ENCODE measurements at places on chromosomes 12 and 14.

DNA sequence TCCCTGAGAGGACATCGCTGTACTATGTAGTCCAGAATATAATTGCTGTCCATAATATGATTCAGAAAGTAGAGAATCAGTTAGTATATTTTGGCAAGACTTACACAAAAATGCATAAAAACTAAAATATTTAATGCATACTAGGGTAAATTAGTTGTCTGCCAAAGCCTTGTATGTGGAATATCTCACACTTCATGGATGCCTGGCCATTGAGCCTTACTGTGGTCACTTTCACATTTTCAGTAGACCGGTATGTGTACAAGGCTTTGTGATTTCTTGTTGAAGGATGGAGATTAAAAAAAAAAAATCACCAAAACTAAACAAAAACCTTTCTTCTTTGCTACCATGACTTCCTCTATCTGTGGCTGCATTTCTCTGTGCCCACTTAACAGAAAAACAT lies 197.3 kb upstream of the DDHD1 start:
- DNase-seq = no peak

GRCh38 chr14:103521951-103522563 lies 573 bp downstream of the CKB start:
- no peak for DNase-seq

DNA sequence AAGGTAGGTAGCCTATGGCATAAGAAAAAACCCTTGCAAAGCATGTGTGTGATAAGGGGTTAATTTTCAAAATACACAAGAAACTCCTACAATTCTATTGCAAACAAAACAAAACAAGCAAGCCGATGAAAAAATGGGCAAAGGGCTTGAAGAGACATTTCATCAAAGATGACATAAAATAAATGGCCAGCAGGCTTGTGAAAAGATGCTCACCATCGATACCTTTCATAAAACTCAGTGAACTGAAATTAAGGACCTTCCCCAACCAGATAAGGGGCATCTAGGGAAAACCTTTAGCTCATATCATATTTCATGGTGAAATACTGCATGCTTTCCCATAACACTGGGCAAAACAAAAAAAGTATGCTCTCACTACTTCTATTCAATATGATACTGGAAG lies 131.2 kb downstream of the PPM1H start:
- DNase-seq = no peak

DNA sequence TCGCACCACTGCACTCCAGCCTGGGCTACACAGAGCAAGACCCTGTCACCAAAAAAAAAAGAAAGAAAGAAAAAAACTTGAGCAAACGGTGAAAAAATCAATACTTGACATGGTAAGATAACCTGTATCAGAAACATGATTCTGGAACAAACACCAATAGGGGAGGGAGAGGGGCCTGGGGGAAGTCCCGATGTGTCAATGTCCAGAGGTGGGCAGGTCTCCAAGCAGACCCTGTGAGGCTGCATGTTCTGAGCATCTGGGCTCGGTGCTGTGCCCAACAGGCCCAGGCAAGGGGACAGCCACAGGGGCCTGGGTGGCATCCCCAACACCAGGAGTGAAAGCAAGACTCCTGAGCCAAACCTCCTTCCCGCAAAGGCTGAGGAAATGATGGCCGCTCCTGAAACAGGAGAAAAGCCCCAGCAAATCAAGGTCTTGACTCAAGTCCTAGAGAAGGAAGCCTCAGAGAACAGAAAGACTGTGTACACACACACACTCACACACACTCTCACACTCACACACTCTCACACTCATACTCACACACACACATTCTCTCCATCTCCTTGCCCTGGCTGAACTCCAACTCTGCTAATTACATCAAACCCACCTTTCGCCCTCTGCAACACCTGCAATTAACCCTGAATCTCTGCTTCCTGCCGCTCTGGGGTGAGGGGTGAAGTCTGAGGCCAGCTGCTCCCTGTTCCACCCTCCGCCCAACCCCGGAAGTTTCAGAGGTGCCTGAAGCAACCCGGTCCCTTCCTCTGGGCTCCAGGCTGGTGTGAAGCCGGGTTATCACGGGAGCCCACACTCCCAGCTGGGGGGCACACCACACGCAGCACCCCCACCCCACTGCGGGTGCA lies 20.4 kb downstream of the CCDC88C start:
- DNase-seq = no peak

- no peak for DNase-seq
Measured at GRCh38 chr12:46523863-46524770, 151.5 kb upstream of the SLC38A2 start.

DNA sequence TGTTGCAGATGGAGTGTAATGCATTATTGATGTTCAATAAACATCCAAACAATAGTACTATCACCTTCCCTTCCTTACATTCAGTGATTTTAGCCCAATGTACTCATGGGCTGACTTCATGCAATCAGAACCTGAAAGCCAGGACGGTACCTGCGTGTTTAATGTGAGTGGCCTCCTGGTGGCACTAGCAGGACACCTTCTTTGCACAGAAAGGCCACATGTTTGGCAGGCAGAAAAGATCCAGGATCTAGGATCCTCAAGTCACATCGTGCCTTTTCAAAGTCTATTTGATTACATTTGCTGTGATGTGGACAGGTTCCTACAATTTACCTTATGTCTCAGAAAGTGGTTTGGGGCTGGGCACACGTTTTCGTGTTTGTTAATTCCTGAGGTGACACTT lies 82.9 kb downstream of the NEDD1 start:
- DNase-seq = no peak

GRCh38 chr12:21528953-21529352 lies 2.9 kb downstream of the SPX start:
- no peak for DNase-seq

- DNase-seq = no peak
Measured at GRCh38 chr12:85385406-85385805, 105.4 kb downstream of the ALX1 start.

DNA sequence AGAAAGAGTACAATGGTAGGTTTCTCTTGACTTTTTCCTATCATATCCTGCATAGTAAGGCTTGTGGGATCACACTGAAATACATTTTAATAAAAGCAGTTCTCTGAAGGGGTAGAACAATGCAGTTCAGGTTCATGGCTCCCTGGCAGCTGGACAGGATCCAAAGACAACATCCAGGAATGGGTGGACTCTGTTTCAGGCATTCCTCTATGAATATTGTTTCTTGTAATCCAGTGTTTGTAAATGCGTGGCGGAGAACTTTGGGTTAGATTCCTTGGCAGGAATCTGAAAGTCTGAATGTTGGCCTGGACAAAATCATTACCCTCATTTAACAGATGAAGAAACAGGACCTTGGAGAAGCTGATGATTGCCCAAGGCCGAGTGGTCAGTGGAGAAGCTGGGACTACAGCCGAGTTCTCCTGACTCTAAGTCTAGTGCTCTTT lies 43.5 kb downstream of the SYNE2 start:
- DNase-seq = no peak

DNA sequence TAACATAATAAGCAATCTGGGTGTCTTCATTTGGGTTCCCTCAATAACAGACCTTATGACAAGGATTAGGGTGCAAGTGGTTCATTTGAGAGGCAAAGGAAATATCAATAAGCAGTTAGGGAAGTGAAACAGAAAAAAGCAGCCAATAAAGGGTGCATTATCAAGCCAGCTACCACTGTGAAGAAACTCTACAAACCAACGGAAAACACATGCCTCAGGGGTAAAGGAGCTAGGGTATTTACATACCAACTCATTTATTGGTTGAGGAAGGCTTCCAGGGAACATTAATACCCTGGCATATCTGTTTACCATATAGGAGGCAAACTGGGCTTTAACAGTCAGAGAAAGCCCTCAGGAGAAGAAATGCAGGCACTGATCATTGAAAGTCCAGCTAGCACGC lies 22.7 kb upstream of the IFNG-AS1 start:
- DNase-seq = no peak

GRCh38 chr12:106046301-106046846 lies 92.4 kb downstream of the NUAK1 start:
- DNase-seq = no peak

GRCh38 chr12:49138587-49138986 lies 7.4 kb upstream of the TUBA1B start:
- no peak for DNase-seq

- DNase-seq = no peak
Measured at GRCh38 chr14:71752111-71752738, 180.0 kb upstream of the RGS6 start.

GRCh38 chr12:22042976-22043669 lies 2.9 kb upstream of the CMAS start:
- DNase-seq = no peak

DNA sequence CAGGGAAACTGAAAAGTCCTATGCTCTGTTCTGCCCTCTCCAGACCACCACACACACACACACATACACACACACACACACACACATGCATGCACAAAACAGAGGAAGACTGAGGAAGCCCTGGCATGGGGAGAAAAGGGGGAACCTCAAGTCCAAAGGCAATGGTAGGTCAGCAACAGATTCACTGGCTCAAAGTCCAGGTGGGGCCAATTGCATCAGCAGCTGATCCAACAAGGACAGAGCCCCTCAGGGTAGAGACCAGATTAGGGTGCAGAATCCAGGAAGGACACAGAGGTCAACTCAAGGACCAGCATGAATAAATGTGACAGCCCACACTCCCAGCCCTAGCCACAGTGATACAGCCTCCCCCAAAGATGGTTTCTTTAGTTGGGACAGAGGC lies 425.0 kb upstream of the SOX5 start:
- no peak for DNase-seq

DNA sequence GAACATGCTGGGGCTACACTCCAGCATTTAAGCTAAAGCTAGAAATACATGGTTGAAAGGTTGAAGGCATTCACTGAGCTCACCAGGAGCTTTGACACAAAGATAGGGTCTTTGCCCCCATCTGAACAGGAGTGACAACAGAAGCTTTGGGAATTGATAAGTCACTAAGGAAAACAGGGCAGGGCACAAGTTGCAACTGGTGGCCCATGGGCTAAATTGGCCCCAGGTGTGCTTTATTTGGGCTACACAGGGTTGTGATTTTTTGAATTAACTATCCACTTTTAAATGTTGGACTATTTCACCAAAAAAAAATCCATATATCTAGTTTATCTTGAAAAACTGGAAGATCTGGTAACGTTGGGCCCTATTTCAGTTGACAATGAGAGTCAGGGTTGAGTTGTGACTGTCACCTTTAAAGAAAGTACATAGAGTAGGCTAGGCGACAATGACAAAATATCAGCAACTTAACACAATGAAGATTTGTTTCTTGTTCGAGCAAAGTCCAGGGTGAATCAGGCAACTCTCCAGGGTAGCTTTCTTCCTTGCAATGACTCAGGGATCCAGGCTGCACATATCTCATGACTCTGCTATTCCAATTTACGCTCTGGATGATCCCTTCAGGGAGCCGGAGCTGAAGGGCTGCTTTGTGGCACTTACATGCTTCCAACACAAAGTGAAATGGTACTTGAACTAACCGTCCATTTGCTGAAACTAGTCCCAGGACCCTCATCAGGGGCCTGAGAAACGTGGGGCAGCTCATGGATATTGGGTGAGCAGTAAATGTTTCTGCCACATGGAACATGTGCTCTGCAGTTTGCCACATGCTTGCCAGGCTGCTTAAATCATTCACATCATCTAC lies 13.3 kb upstream of the EIF4B start:
- no peak for DNase-seq

DNA sequence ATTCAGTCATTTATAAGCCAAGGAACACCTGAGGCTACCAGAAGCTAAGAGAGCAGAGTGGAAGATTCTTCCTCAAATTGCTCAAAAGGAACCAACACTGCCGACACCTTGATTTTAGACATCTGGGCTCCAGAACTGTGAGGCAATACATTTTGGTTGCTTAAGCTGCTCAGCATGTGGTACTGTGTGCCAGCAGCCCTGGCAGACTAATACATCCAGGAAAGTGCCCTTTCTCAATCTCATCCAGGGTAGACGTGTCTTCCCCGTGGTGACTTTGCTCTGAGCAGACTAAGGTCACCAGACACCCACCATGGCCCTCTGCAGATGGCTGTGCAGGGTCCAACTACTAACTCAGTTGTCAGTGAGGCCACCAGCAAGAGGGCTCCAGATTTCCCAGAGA lies 122.8 kb downstream of the VRK1 start:
- no peak for DNase-seq

GRCh38 chr14:100533656-100534485 lies 53.3 kb downstream of the BEGAIN start:
- peak; percentile 61 for DNase-seq

GRCh38 chr12:113422886-113423669 lies 898 bp downstream of the SDSL start:
- DNase-seq = no peak

- DNase-seq = no peak
Measured at GRCh38 chr12:11904124-11904523, 166.6 kb upstream of the BCL2L14 start.

GRCh38 chr12:538731-539539 lies 79.2 kb downstream of the B4GALNT3 start:
- no peak for DNase-seq

GRCh38 chr12:53696655-53697331 lies 20.9 kb upstream of the ATP5MC2 start:
- no peak for DNase-seq

GRCh38 chr12:104736307-104736706 lies 221.8 kb downstream of the SLC41A2 start:
- no peak for DNase-seq

GRCh38 chr14:33956640-33957039 lies 5.8 kb upstream of the EGLN3 start:
- no peak for DNase-seq

DNA sequence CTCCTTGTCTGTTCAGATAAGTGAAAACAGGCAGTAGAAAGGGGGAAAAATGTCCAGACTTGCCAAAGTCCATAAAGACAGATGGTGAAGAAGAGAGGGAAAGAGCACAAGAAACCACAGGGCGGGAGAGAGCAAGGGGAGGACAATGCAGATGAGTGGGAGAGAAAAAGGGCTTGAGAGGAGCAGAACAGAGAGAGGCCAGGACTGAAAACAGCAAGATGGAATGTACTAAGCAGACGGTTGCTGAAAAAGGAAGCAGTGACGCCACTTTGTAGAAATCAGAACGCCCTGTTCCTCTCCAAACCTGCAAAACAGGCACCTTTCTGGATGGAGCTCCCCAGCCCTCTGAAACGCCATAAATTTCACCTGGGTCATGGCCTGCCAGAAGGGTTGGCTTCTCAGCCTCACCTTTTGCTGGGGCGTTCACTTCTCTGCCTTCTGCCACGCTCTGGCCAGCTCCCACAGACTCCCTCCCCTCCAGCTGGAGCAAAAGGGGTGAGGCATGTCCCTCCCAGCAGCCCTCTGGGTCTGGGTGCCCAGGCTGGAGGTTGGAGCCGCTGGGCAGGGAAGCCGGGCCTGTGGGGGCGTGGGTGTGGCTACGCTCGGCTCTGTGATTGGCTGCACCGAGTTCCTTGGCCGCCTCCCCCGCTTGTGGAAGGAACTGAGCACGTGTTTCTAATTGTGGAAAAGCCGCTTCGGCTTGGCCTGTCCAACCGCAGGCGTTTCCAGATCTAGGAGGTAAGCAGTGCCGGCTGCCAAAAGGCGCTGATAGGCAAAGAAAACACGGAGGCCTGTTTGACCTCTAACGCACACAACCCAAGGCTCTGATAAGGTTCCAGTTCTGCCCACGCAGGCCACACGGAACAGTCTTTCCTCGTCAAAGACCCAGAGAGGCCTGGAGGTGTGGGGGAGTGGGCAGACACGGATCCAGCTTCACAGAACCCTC lies 29.3 kb downstream of the SLC7A8 start:
- peak; percentile 85 for DNase-seq

GRCh38 chr14:26282578-26282977 lies 315.3 kb downstream of the NOVA1 start:
- no peak for DNase-seq
